ENCODE measurements at places on chromosomes 13 and 19. TPM values are rescaled to one million over a fixed set of nuclear protein-coding genes. Genes with fewer than 3 reads are reported as not detected.
A peak's percentile ranks its signal among the peaks of the same experiment; 100 is the strongest.

Gene ARL11
- 3.7 TPM for total RNA-seq

Gene JAK3
- total RNA-seq, result 16.2 TPM

Gene CGB5
- 1.9 TPM for total RNA-seq

Gene CABP5
- not detected for total RNA-seq

Gene TEX26
- total RNA-seq, result not detected

- H3K4me1 ChIP-seq, result peaks cover 11% of the 10 kb centered on the region
- no peaks in the 10 kb centered on the region for H3K36me3 ChIP-seq
- H3K27me3 ChIP-seq, result peaks cover 83% of the 10 kb centered on the region
- H3K4me3 ChIP-seq, result no peak overlapping the region
- no peak overlapping the region for H3K27ac ChIP-seq
- DNase-seq, result no peak
Observed at GRCh38 chr19:50433201-50434180, 799 bp downstream of the MYBPC2 start.

DNA sequence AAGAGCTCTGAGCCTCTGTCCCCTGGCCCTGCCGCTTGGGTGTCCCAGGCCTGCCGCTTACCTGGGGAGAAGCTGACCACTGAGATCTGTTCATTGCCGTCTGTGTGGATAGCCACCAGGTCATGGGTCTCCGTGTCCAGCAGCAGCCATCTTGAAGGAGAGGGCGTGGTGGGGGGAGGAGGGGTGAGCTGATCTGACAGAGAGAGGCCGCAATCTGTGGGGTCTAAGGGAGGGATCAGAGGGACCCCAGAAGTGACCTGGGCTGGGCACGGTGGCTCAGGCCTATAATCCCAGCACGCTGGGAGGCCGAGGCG lies 14.6 kb upstream of the GPR4 start:
- no peak overlapping the region for H3K4me3 ChIP-seq
- peaks cover 22% of the 10 kb centered on the region for H3K4me1 ChIP-seq
- no peaks in the 10 kb centered on the region for H3K27me3 ChIP-seq
- H3K27ac ChIP-seq, result no peak overlapping the region

DNA sequence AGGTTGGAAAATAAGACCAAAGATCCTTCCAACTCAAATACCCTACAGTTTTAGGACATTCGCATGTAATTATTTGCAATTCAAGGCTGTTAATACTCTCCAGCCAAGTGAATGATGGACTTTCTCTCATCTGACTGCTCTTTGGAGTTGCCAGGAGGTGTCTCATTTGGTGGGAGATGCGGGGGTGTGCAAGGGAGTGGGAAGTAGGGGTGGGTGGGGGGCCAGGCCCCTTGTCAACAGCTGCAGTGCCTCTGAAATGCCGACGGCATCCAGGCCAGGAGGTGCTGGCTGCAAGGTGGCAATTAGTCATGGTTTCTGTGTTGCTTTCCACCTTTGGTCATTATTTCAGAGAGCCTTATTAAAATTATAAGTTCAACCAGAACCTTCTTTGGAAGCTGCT lies 121.5 kb downstream of the KL start:
- no peak for DNase-seq
- H3K4me1 ChIP-seq, result no peaks in the 10 kb centered on the region
- H3K4me3 ChIP-seq, result no peak overlapping the region
- no peaks in the 10 kb centered on the region for H3K36me3 ChIP-seq
- no peak overlapping the region for H3K27ac ChIP-seq
- H3K27me3 ChIP-seq, result no peaks in the 10 kb centered on the region

- H3K27ac ChIP-seq, result peak overlapping the region; percentile 95
- H3K27me3 ChIP-seq, result no peaks in the 10 kb centered on the region
- H3K4me3 ChIP-seq, result peak overlapping the region; percentile 97
- no peaks in the 10 kb centered on the region for H3K36me3 ChIP-seq
Observed at GRCh38 chr19:45508417-45508860, 1.2 kb downstream of the VASP start.

DNA sequence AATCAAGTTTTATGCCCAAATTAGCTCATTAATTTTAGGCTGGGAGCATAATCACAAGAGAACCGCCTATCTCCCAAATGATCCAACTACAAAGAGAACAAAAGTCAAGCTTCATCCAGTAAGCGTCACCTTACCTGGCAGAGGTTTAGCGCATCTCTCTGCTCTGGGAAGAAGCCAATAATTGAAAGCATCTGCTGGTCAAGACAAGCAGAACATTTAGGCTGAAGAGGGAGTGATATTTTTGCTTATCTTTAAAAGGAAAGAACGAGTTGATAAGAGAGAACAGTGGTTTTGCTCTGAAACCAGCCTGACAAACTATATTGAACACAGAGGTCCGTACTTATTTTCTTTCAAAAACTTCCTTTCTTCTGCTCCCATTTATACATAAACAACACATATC lies 242.1 kb downstream of the ENOX1 start:
- DNase-seq, result no peak
- no peak overlapping the region for H3K27ac ChIP-seq
- H3K4me1 ChIP-seq, result peaks cover 5% of the 10 kb centered on the region
- H3K4me3 ChIP-seq, result no peak overlapping the region
- H3K27me3 ChIP-seq, result no peaks in the 10 kb centered on the region

DNA sequence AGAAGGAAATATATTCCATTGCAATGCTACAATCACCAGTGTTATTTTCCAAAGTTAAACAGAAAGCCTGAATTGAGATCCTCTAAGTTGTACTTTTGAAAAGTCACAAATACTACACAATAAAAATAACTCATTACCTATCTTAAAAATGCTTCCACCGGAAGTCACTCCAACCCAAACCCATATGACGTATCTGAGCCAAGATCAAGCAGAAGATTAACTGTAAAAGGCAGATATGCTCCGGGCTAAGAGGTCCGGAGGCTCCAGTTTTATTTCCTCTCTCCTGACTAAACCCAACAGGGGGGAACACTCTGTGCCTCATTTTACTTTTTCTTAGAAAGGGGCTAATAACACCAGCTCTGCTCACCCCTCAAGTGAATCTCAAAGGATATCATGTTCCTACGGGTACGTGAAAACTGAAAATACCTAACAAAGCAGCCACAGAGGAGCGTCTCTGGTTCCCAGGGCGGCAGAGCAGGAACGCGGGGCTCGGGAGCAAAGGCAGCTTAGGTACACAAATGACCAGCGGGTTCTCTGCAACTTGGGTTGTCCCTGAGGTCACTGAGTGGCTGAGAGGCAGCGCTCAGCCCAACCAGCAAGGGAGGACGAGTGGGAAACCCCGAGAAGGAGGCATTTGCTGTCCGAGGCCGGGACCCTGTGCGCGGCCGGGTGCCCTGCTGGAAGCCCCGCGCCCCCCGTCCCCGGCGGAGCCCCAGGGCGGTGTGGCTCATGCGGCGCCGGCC lies 750 bp downstream of the RAB20 start:
- H3K4me3 ChIP-seq, result peak overlapping the region; percentile 91
- peak overlapping the region; percentile 72 for H3K27ac ChIP-seq
- H3K4me1 ChIP-seq, result peaks cover 64% of the 10 kb centered on the region

DNA sequence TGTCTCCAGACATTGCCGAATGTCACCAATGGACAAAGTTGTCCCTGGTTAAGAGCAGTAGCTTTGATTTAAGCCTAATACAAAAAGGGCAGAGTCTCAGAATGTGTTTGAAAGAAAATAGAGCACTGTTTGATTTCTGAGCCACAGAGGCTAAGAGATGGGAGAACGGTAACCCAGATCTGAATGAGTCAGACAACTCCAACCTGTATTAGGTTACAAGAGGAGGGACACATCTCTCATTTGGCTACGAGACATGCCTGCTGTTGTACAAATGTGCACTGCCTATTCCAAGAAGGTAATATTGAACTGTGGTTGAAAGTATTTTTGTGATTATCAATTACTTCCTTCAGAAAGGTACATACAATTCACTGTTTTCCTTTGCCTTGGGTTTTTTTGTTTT lies 4.9 kb upstream of the HSPH1 start:
- no peak overlapping the region for H3K27ac ChIP-seq
- peak; percentile 53 for DNase-seq
- peaks cover 33% of the 10 kb centered on the region for H3K4me1 ChIP-seq
- no peaks in the 10 kb centered on the region for H3K36me3 ChIP-seq
- no peaks in the 10 kb centered on the region for H3K27me3 ChIP-seq
- H3K4me3 ChIP-seq, result no peak overlapping the region

GRCh38 chr19:29537181-29537580 lies 11.4 kb downstream of the VSTM2B start:
- no peaks in the 10 kb centered on the region for H3K36me3 ChIP-seq
- no peak for DNase-seq
- peaks cover 78% of the 10 kb centered on the region for H3K27me3 ChIP-seq
- no peaks in the 10 kb centered on the region for H3K4me1 ChIP-seq

GRCh38 chr19:1062387-1063029 lies 4.5 kb upstream of the ARHGAP45 start:
- no peaks in the 10 kb centered on the region for H3K36me3 ChIP-seq
- H3K27me3 ChIP-seq, result no peaks in the 10 kb centered on the region
- H3K4me3 ChIP-seq, result no peak overlapping the region
- H3K27ac ChIP-seq, result no peak overlapping the region
- DNase-seq, result no peak

DNA sequence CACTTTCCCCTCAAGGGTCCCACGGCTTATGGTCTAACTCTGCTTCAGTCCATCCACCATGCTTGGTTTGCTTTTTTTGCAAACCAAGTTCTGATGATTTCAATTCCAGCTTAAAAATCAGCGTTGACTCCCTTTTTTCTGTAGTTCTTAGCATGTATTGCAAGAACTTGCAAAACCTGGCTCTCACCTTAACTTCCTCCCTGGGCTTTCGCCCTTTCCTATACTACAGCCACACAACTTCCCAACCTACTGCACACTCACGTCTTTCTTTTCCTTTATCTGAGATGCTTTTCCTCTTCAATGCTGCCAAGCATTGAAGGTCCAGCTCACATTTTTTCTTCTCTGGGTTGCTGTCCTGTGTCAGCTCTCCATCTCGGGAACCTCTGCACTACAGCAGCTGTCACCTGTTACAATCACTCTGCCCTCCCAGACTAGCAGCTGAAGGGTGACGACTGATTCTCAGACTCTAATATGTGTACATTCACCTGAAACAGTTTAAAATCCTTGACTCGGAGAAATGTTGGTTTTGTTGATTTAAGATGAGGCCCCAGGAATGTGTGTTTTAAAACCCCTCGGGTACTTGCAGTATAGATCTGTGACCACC lies 143.7 kb downstream of the FREM2 start:
- H3K27me3 ChIP-seq, result no peaks in the 10 kb centered on the region
- no peaks in the 10 kb centered on the region for H3K4me1 ChIP-seq
- H3K4me3 ChIP-seq, result no peak overlapping the region
- no peak for DNase-seq

DNA sequence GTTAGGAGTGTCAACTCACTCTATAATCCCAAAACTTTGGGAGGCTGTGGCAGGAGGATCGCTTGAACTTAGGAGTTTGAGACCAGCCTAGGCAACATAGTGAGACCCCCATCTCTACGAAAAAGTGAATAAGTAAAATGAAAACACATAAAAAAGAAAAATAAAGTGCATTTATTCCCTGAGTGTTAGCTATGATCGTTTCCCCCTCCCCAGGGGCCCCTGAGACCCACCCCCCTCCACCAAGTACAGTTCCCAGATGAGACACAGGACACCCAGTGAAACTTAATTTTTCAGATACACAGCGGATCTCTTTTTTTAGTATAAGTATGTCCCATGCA lies 28.6 kb upstream of the NANOS3 start:
- no peaks in the 10 kb centered on the region for H3K36me3 ChIP-seq
- H3K27me3 ChIP-seq, result no peaks in the 10 kb centered on the region
- no peak overlapping the region for H3K4me3 ChIP-seq
- H3K4me1 ChIP-seq, result peaks cover 81% of the 10 kb centered on the region
- peak; percentile 19 for DNase-seq

- H3K27ac ChIP-seq, result no peak overlapping the region
- no peaks in the 10 kb centered on the region for H3K36me3 ChIP-seq
- no peaks in the 10 kb centered on the region for H3K27me3 ChIP-seq
- no peak for DNase-seq
Observed at GRCh38 chr13:95741584-95742563, 64.9 kb downstream of the DNAJC3 start.

GRCh38 chr19:29664753-29665214 lies 477 bp upstream of the PLEKHF1 start:
- H3K4me3 ChIP-seq, result peak overlapping the region; percentile 95
- peaks cover 60% of the 10 kb centered on the region for H3K4me1 ChIP-seq
- H3K27ac ChIP-seq, result peak overlapping the region; percentile 94
- H3K27me3 ChIP-seq, result no peaks in the 10 kb centered on the region
- H3K36me3 ChIP-seq, result peaks cover 8% of the 10 kb centered on the region

DNA sequence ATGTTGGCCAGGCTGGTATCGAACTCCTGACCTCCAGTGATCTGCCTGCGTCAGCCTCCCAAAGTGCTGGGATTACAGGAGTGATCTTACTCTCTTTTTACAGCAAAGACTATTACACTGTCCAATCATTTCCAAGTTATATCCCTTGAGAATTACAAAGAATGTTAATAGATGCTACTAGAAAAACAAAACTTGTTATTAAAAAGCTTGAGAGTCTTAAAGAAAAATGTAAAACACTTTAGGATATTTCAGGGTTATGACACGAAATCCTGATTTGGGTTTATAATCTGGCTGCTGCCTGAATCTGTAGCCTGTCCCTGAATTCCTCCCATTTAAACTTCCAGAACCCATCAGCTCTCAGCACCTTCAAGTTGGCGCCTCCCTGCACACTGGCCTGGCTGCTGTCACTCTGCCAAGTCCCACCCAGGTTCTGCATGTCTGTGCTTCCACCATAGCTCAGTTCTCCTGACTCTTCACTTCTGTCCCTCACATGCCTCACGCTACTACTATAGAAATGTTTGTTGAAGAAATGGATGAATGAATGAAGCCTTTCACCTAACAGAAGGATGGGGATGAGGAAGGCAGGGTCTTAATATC lies 55.8 kb upstream of the RFXAP start:
- H3K27me3 ChIP-seq, result no peaks in the 10 kb centered on the region
- H3K36me3 ChIP-seq, result no peaks in the 10 kb centered on the region
- no peak for DNase-seq
- H3K4me3 ChIP-seq, result no peak overlapping the region
- H3K4me1 ChIP-seq, result peaks cover 50% of the 10 kb centered on the region
- no peak overlapping the region for H3K27ac ChIP-seq

DNA sequence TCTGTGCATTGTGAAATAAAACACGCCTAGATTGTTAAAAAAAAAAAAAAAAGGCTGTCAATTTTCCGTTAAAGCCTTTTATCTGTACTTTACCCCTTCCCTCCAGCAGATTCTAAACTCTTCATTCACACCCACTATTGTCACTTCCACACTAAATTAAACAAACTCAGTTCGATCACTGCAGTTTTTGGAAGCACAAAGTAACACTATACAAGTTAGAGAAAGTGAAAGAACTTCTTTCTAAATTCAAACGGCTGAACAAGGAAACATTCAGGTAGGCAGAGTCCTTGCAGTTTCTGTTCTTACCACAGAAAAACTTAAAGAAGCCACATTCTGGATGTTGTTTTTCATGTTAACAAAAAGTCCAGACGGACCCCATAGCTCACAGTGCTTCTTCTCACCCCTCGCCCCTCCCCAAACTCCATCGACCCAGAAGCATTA lies 27.5 kb upstream of the UBE2L5 start:
- no peak for DNase-seq
- H3K27ac ChIP-seq, result peak overlapping the region; percentile 55
- peak overlapping the region; percentile 61 for H3K4me3 ChIP-seq
